Activated CD4-positive, alpha-beta T cell treated with anti-CD3 and anti-CD28 coated beads, Interleukin-2, amount 50 U/mL, for 48 hours (primary cell): ENCODE measurements at places on chromosomes 16 and 17.

DNA sequence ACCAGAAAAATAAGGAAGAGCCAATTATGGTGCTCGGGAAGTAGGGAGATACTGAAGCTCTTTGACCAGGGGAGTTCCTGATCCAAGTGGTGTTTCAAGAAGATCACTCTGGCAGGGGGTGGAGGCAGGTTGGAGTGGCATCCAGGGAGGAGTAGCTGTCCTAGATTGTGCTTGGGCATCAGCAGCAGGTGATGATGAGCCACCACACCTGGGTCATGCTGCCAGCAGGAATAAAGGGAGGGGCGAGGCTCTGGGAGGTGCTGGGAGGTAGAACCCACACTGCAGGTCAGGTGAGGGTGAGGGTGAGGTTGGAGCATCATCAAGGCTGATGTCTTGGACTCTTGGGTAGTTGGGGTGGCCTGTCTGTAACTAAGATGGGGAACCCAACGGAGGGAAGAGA is 35.4 kb upstream of the ADGRG1 start:
- no peak for DNase-seq

GRCh38 chr16:2777231-2777902 is at the start of gene ELOB:
Gene ELOB, minus strand, starts transcription at chr16:2777280. Its CDS starts 41 bp downstream, at chr16:2777239.
- DNase-seq: peak; percentile 91

GRCh38 chr17:64138441-64138840 is 8.5 kb upstream of the ERN1 start:
- no peak for DNase-seq

DNA sequence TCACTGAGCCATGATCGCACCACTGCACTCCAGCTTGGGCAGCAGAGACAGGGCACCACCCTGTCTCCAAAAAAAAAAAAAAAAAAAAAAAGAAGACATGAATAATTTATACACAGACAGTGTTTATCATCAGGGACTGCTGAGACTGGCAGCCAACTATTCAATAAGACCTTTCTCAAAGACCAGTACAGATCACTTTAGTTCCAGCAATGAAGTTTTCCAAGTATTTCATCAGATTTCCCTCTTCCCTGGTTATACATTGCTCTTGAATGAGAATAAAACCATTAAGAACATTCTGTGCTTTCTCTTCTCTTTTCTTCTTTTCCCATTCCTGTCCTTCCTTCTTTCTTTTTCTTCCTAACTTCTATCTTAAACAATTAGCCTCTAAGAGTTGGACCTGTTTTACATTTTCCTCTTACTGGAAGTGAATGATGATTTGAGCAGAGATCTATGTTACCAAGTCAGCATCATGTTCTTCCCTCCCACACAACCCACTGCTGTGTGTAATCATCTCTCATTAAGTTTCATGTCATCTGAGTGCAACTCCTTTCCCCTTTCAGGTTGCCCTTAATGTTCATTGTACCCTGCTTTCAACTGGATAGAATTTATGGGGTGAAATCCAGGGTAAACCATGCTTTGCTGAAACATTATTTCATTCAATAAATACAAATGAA is 35.9 kb upstream of the SMIM36 start:
- no peak for DNase-seq

DNA sequence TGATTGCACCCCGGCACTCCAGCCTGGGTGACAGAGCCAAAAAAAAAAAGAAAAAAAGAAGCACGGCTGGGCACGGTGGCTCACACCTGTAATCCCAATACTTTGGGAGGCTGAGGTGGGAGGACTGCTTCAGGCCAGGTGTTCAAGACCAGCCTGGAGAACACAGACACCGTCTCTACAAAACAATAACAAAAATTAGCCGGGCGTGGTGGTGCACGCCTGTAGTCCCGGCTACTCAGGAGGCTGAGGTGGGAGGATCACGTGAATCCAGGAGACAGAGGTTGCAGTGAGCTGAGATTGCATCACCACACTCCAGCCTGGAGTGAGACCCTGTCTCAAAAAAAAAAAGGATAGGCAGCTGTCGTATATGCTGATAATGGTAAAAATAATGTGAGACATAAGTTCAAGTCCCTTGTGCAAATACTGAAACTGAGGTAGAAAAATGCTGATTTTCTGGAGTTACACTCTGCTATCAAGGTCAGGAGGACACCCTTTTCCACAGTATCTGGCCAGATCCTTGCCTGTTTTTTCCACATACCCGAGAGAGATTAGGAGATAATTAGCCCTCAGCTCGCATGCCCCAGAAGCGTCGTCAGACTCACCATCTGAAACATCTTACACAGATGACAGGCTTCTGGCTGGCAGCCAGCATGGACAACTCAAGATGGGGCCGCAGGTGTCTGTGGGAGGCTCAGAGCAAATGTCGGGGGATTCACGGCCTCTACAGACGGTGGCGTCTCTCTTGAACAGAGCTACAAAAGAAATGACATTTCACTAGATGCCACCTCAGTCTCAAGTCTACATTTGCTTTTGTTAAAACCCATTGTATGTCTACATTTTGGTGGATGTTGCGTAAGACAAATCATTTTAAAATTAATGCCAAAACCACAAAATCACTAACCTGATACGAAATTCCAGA is 36.8 kb downstream of the WDR45B start:
- DNase-seq: no peak

- no peak for DNase-seq
Observed at GRCh38 chr17:17200311-17200710, 5.8 kb downstream of the PLD6 start.

DNA sequence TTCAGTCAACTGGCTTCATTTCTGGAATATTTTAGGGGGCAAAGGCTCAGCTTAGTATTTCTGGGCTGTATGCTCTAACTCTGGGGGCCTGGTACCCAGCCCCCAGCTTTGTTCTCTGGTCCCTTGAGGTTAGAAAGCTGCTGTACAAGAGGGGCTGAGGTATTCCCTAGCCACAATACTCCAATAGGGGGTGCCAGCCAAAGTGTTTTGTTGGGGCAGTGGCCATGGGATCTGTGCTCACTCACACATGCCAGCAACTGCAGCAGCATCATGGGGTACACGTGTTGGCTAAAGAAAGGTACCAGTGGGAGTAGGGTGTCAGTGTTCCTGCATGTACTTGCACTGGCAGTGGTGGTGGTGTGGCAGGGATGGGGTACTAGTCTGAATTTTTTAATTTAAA is 257.3 kb downstream of the CA10 start:
- no peak for DNase-seq

GRCh38 chr16:89430436-89431157 is 59.8 kb downstream of the ANKRD11 start:
- DNase-seq: no peak

DNA sequence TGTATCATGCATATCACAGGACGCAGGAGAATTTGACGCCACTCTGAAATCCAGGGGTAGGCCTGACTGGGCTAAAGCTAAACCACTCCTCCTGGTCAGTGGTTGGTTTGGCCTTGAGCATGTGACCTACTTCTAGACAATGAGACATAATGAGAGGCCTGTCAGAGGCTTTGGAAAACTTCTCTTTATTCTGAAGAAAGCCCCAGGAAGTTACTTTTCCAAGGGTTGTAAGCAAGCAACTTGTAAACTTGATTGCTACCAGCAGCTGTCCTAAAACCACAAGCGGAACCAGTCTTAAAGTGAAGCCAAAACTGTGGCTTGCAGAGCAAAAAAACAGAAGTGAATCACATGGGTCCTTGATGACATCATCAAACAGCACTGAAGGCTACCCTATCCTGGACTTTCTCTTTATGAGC is 138.2 kb upstream of the COX10 start:
- DNase-seq: no peak

DNA sequence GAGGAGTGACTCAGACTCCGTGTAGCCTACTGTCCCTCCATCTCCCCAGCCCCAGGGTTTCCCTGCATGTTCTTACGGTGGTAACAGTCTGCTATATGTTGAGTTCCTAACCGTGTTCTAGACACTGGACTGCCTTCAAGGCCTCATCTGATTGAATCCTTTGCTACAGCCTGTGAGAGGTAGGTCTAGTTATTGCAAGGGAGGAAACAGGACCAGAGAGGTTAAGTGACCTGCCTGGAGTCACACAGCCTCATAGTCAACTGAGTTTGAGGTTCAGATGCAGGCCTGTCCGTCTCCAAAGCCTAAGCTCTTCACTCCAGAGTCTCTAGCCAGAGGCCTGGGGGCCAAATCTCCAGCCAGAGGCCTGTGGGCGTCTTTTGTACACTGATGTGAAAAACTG is 98.0 kb downstream of the SDR42E1 start:
- DNase-seq: no peak

DNA sequence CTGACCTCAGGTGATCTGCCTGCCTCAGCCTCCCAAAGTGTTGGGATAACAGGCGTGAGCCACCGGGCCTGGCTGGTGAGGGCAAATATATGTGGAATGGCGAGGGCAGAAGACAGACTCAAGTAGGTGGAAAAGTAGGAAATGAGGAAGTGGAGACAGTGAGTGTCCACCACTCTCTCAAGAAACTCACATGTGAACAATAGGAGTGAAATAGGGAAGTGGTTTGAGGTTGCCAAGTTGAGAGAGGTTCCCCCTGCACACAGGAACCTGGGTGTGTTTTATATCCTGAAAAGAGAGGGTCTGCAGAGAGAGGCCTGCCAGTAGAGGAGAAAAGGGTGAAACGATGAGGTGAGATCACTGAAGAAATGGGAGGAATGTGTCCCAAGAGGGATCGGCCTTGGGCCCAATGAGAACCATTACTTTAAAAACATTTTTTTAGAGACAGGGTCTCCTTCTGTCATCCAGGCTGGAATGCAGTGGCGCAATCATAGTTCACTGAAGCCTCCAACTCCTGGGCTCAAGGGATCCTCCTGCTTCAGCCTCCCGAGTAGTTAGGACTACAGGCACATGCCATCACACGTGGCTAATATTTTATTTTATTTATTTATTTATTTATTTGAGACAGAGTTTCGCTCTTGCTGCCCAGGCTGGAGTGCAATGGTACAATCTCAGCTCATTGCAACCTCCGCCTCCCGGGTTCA is 17.1 kb upstream of the CORO1A start:
- no peak for DNase-seq

GRCh38 chr17:39450051-39450450 is 1.0 kb downstream of the MED1 start:
- no peak for DNase-seq

DNA sequence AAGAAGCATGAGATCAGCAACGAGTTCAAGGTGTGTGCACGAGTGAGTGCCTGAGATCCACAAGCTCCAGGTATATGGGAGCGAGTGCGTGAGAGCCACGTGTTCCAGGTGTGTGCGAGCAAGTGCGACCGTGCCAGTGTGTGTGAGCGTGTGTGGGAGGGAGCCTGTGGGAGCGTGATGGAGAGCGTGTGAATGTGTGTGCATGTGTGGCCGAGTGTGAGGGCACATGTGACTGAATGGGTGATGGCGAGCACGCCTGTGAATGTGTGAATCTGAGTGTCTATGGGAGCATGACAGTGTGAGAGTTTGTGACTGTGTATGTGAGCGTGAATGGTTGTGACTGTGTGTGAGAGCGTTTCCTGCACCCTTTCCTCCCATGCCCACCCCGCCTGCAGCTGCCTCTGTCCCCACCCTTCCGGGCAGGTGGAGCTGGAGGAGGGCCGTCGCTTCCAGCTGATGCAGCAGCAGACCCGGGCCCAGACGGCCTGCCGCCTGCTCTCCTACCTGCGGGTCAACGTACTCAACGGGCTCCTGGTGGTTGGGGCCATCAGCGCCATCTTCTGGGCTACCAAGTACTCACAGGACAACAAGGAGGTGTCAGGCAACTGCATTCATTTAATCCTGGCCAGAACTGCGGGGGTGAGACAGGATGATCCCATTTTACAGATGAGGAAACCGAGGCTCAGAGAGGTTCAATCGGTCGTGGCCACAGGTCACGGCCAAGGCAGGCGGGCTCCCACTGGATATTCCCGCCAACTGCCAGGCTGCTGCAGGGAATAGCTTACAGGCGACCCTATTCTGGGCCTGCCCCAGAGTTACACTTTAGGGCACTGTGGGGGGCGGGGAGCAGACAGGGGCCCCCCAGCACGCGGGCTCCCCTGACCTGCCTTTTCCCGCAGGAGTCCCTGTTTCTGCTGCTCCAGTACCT is 3.7 kb downstream of the TMC8 start:
- DNase-seq: peak; percentile 82
